Retina (tissue), 1 donor: ENCODE measurements at places on chromosomes 2 and 18.

- DNase-seq = no peak
Observed at GRCh38 chr2:121686218-121686617, 37.0 kb upstream of the CLASP1 start.

DNA sequence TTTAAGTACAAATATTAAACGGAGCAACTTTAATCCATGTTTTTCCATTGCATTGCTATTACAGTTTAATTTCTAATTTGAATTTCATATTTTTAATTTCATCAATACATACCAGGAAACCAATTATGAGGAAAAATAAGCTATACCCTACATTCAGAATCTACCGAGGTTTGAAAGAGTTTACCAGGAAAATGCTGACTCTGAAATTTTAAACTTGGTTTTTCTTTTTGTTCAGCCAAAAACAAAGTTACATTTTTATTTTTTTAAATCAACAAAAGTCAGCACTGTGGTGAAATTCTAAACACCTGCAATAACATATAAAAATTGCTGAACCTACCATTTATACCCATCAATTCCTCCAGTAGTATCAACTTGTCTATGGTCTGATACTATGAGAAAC is 53.7 kb downstream of the GFPT1 start:
- no peak for DNase-seq

- no peak for DNase-seq
Observed at GRCh38 chr2:160351956-160352355, 141.7 kb downstream of the RBMS1 start.

GRCh38 chr2:100321179-100321865 is 979 bp downstream of the LONRF2 start:
- DNase-seq = peak; percentile 81

- no peak for DNase-seq
Observed at GRCh38 chr2:131093696-131094462, 619 bp upstream of the FAM168B start.

DNA sequence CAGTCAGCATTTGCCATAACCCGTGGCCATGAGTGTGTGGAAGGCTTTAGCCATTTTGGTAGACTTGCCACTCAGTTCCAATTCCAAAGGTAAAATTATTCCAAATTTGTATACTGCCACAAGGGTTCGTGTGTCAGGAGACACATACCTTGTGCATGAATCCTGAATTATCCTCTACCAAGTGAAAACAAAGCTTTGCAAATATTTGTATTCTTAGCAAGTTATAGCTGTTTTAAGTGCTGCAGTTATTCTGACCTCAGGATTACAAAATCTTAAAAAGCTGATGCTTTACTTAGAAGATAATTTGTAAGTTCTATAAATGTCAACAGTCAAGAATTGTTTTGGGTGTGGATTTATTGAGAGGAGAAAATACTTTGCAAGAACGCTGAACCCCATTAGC is 100.6 kb downstream of the ANTXR1 start:
- no peak for DNase-seq

DNA sequence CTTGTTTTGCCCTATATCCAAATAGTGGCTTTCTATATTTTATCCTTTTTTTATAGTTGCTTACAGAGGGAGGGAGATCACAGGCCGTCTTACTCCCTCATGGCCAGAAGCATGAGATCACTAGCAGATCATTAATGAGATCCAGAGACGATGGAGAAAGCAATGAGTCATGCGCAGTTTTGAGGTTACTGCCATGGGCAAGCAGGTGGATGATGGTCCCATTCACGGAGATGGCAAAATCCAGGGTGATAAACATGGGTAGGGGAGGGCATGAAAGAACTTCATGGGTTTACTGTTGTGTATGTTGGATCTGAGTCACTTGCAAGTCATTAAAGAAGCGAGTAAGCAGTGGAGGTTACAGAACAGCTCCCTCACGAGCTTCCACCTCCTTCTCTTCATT is 60.4 kb downstream of the C18orf63 start:
- DNase-seq = no peak

DNA sequence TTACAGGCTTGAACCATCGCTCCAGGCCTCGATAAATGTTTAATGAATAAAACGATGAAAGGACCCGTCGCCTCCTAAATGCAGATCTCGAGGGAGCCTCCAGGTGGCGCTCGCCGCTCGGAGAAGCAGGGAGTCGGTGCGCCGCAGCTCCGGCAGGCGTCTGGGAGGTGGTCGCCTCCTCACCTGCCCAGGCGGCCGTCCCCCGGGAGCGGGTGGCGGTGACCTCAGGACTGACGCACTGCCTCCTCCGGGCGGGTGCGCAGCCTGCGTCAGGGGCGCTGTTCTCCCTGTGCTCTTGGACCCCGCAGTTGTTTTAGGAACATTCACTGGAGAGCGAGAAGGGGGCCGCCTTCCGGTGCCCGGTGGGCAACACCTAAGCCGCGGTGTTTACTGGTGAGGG is 38.6 kb upstream of the POLE4 start:
- peak; percentile 87 for DNase-seq

DNA sequence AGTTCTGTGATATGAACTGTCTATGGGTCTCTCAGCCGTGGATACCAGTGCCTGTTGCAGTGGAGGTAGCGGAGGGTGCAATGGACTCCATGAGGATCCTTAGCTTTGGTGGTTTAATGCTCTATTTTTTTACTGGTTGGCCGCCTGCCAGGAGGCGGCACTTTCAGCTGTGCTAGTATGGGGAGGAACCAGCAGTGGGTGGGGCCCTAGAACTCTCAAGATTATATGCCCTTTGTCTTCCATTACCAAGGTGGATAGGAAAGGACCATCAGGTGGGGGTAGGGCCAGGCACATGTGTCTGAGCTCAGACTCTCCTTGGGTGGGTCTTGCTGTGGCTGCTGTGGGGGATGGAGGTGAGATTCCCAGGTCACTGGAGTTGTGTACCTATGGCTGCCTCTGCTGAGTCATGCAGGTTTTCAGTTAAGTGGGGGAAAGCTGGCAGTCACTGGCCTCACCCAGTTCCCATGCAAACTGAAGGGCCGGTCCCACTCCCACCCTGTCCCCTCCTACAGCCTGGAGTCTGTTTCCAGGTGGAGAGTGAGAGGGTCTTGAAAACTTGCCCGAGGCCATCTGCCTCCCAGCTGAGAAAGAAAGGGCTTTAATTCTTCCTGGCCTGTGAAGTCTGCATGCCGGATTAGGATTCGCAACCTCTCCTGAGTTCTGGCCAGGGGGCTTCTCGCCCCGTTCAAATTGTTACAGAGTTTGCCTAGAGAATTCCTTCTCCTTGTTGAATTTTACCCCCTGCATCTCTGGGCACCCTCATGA is 14.5 kb downstream of the KCNS3 start:
- no peak for DNase-seq
